ENCODE measurements at places on chromosomes 7 and 10.
A peak's percentile ranks its signal among the peaks of the same experiment; 100 is the strongest.

GRCh38 chr10:22580711-22581110 is 133.7 kb downstream of the PIP4K2A start:
- DNase-seq = no peak

DNA sequence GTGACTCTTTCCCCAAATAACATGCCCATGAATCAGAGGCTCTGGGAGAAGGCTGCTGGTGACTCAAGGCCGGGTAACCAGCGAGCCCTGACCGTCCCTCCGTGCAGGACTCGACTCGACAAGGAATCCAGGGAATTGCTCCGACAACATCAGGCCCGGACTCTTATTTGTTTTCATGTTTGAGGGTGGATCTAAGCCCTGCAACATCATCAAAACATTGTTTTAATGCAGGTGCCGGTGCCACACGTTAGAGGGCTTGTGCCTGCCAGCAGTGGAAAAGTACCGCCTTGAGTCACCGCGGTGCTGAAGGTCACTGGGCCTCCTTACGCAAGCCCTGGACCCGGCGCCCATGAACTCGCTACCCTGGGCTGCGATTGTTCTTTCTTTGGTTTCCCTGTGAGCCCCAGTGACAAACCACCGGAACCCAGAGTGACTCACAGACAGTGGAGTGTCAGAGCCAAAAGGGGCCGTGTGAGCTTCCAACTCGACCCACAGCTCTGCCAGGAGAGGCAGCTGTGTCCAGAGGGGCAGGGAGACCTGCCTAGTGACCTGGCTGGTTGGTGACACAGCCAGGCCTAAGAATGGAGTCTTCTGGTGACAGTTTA is 139.4 kb upstream of the SHH start:
- DNase-seq = peak; percentile 86

- DNase-seq = peak; percentile 65
Measured at GRCh38 chr7:46759711-46760480, 822.0 kb downstream of the TNS3 start.

DNA sequence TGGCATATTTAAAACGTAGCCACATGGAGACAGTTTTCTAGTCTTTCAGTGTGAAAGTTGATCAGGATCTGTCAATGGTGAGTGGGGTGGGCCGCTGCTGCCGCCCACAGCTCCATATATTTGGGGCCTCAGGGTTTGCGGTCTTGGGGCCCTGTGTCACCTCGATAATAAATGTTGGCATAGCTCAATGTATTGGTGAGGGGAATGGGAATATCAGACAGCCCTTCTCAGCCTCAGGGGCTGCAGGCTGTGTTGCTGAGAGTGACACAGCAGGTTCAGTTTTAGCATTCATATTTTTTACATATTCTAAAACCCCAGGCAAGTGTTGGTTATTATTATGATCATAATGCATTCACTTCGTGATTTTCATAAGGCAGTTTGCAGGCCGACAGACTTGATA is 5.3 kb downstream of the CDH23 start:
- DNase-seq = no peak

DNA sequence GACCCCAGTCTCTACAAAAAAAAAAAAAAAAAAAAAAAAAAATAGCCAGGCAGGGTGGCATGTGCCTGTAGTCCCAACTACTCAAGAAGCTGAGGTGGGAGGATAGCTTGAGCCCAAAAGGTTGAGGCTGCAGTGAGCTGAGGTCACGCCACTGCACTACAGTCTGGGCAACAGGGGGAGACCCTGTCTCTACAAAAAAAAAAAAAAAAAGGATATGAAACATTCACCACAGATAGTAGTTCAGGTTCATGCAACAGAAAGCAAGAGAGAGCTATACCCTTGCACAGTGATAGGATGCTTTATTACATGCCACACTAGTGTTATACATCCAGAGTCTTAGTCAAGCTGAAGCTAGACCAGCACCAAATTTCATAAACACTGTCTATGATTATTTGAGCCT is 148.4 kb upstream of the KAT6B start:
- DNase-seq = no peak

GRCh38 chr10:4188406-4188805 is 403.4 kb upstream of the KLF6 start:
- DNase-seq = no peak

- no peak for DNase-seq
Measured at GRCh38 chr7:72919256-72919775, 5.6 kb upstream of the POM121 start.

DNA sequence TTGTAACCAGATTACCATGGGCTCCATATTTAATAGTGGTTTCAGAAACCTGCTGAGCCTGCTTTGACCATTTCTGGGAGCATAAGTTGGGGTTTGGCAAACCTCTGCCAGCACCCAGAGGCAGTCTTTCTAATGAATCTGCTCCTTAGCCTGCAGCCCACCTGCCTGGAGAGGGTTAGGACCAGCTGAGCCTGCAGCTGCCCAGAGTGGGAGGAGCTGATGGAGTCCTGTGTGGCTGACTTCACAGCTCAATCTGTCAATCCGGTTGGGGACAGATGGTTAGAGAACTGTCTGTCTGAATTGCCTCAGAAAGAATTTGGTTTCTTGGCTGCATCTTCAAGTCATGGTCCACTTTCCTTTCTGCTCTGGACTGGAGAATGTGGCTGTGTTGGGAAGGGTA is 444.6 kb downstream of the NRG3 start:
- DNase-seq = no peak

- DNase-seq = no peak
Measured at GRCh38 chr10:129039406-129040370, 427.4 kb upstream of the MGMT start.

GRCh38 chr7:3239291-3239691 is 61.8 kb upstream of the SDK1 start:
- DNase-seq = no peak

GRCh38 chr10:132735923-132736391 is 50.0 kb downstream of the NKX6-2 start:
- DNase-seq = no peak

DNA sequence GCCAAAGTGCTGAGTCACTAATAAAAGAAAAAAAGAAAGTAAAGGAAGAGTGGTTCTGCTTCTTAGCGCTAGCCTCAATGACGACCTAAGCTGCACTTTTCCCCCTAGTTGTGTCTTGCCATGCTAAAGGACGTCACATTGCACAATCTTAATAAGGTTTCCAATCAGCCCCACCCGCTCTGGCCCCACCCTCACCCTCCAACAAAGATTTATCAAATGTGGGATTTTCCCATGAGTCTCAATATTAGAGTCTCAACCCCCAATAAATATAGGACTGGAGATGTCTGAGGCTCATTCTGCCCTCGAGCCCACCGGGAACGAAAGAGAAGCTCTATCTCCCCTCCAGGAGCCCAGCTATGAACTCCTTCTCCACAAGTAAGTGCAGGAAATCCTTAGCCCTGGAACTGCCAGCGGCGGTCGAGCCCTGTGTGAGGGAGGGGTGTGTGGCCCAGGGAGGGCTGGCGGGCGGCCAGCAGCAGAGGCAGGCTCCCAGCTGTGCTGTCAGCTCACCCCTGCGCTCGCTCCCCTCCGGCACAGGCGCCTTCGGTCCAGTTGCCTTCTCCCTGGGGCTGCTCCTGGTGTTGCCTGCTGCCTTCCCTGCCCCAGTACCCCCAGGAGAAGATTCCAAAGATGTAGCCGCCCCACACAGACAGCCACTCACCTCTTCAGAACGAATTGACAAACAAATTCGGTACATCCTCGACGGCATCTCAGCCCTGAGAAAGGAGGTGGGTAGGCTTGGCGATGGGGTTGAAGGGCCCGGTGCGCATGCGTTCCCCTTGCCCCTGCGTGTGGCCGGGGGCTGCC is at the start of gene IL6:
Gene IL6 (plus strand): TSS at position 294 of the 807 bp plus-strand sequence. CDS start 63 bp downstream, at position 357.
- peak; percentile 94 for DNase-seq

DNA sequence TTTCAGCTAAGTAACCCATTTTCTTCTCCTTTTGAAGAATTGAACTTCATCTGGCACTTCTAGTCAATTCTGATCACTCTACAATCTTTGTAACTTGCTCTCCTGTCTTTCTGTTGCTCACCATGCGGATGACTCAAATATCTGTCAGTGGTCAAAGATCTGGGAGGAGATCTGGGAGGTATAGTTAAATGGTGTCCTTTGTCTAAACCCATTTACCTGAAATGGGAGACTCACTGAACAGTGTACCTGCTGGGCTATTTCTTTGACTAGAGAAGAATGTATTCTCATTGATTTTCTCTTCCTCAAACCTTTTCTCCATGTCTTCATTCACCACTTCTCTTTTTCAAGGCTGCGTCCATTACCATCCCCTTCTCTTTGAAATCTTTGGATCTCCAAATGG is 42.0 kb upstream of the PCLO start:
- DNase-seq = no peak

GRCh38 chr7:158094046-158094445 is 493.6 kb downstream of the PTPRN2 start:
- no peak for DNase-seq

DNA sequence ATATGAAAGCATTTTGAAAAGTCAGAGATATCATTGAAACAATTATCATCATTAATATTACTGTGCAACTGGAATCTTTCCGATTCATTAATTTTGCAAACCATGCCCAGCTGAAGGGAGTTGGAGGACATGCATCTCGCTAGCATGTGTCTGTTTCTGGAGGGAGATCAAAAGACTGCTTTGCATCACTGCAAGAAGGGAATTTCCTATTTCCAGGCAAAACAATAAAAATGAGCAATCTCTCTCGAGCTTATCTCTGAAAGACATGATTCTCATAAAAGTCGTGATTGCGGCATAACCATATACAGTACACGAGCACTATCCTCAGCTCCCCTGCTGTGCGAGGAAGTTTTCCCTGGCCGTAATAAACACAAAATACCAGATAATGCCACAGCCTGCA is 607.6 kb upstream of the DPP6 start:
- DNase-seq = no peak

- peak; percentile 93 for DNase-seq
Measured at GRCh38 chr10:29811751-29812427, 177.1 kb upstream of the SVIL start.

DNA sequence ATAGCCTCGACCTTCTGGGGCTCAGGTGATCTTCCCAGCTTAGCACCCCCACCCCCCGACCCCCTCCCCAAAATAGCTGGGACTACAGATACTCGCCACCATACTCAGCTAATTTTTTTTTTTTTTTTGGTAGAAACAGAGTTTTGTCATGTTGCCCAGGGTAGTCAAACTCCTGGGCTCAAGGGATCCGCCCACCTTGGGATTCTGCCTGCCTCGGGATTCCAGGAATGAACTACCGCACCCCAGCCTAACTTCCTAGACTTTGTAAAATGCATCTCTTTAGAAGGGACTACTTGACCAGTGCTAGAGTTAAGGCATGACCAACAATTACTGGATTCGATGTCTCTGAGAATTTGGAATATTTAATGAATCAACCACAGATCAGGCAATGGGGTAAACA is 85.9 kb downstream of the MDFIC start:
- DNase-seq = no peak

GRCh38 chr7:130395421-130395820 is 15.1 kb downstream of the CPA1 start:
- no peak for DNase-seq

DNA sequence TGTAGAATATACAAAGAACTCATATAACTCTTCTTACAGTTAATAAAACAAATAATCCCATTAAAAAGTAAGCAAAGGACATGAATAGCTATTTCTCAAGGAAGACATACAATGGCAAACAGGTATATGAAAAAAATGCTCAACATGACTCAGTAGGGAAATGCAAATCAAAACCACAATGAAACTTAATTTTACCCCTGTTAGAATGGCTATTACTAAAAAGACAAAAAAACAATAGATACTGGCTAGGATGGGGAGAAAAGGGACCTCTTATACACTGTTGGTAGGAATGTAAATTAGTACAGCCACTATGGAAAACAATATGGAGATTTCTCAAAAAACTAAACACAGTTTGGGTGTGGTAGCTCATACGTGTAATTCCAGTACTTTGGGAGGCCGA is 37.8 kb downstream of the HERPUD2 start:
- no peak for DNase-seq

GRCh38 chr7:118671149-118671548 is 446.6 kb downstream of the ANKRD7 start:
- no peak for DNase-seq

GRCh38 chr10:79100771-79101170 is 32.0 kb downstream of the ZMIZ1 start:
- no peak for DNase-seq

DNA sequence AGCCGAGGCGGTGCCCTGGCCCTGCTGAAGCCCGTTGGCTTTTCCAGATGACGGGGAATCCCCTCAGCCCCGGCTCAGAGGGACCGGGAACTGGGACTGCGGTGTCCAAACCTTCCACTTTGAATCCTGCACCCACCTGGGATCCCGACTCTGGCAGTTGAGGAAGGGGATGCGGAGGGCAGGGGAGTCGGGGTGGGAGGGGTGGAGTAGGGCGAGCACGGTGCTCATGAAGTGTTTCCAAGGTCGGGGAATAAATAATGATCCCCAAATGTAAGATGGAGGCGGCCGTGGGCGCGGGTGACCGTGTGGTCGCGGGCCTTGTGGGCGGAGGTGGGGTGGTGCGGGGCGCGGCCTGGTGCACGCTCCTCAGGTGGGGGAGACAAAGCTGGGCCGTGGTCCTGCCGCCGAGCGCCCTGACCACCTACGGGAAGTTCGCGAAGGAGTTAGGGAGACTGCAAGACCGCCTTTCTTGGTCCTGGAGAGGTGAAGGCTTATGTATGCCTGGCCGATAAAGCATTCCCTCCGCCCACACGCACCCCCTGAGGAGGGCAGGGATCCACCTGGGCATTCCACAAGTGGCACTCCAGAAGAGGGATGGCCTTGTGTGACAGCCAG is 1.4 kb downstream of the MTURN start:
- DNase-seq = no peak

GRCh38 chr10:11229893-11230292 is 212.2 kb downstream of the CELF2 start:
- no peak for DNase-seq

GRCh38 chr7:40219917-40220316 is 85.1 kb downstream of the SUGCT start:
- peak; percentile 91 for DNase-seq

DNA sequence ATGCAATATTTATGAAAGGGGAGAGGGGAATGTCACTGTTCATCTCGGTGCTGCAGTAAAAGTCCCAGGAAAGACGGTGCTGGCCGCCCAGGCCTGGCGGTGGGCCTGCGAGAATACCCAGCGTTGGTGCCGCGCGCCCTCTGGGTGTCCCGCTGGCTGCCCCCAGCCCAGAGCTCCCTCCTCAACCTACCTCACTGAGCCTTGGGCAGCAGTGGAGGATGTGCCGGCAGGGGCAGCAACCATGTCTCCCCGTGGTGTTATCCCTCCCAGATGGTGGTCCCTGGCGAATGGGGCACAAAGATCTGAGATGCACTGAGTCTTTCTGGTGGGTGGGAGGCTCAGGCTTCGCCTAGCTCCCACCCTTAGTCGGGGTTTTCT is 9.5 kb upstream of the TLX1 start:
- DNase-seq = no peak

DNA sequence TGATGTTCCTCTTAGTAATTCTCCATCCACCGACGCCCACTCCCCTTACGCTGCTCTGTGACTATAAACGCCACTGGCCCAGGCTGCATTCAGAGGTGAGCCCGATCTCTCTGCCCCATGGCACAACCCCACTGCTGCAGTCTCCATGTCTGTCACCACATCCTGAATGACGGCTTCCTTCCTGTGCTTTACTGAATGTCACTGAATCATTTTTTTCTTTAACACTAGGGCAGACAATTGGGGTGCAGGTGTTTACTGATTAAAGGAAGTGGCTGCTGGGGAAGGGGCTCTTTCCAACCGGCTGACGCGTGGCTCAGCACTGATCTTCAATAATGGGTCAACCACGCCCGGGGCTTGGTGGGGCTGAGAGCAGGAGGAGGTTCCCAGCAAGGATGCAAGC is 208.3 kb downstream of the USP6NL start:
- DNase-seq = no peak

GRCh38 chr10:130023454-130024230 is 59.6 kb upstream of the EBF3 start:
- no peak for DNase-seq

- peak; percentile 69 for DNase-seq
Measured at GRCh38 chr10:3775696-3776551, 9.1 kb downstream of the KLF6 start.

Measured in fibroblast of skin of scalp (primary cell).